H4 (cell line): ENCODE measurements at places on chromosomes 2 and 18. TPM values are rescaled to one million over a fixed set of nuclear protein-coding genes. Genes with fewer than 3 reads are reported as not detected.

Gene SMAD4
- total RNA-seq, result 46.0 and 87.2 TPM in 2 replicates

Gene KCNG2
- not detected in 2 replicates for total RNA-seq

Gene AQP12B
- total RNA-seq, result not detected in 2 replicates

Gene DCC
- total RNA-seq, result 0.02 and 1.0 TPM in 2 replicates

Gene LHCGR
- not detected in 2 replicates for total RNA-seq

Gene TFCP2L1
- 0.06 TPM in 1 of 2 replicates, not detected in the other for total RNA-seq

Gene PDK1
- total RNA-seq, result 8.9 and 9.1 TPM in 2 replicates

Gene SLC11A1
- 0.04 and 0.10 TPM in 2 replicates for total RNA-seq

Gene CXCR1
- not detected in 2 replicates for total RNA-seq

Gene WNT10A
- 0.12 TPM in 1 of 2 replicates, not detected in the other for total RNA-seq

Gene LRRTM1
- not detected in 2 replicates for total RNA-seq

Gene SEPTIN10
- total RNA-seq, result 34.1 and 44.4 TPM in 2 replicates

Gene SPC25
- 31.9 and 42.2 TPM in 2 replicates for total RNA-seq

Gene HOXD1
- not detected in 2 replicates for total RNA-seq

Gene METAP1D
- 30.7 and 36.0 TPM in 2 replicates for total RNA-seq

Gene SPEG
- 2.5 and 3.7 TPM in 2 replicates for total RNA-seq

Gene RAD51AP2
- 0.02 and 0.06 TPM in 2 replicates for total RNA-seq

Gene FAM237A
- not detected in 2 replicates for total RNA-seq

Gene PAX8
- total RNA-seq, result 0.08 TPM in 1 of 2 replicates, not detected in the other
